ENCODE measurements at places on chromosomes 7 and 10. TPM values are rescaled to one million over a fixed set of nuclear protein-coding genes. Genes with fewer than 3 reads are reported as not detected.
A peak's percentile ranks its signal among the peaks of the same experiment; 100 is the strongest.

NEUROD6 gene
- total RNA-seq = not detected

GFRA1 gene
- 10.3 TPM for total RNA-seq

- H3K4me3 ChIP-seq = no peak overlapping the region
- no peak for DNase-seq
- no peaks in the 10 kb centered on the region for H3K27me3 ChIP-seq
- H3K36me3 ChIP-seq = no peaks in the 10 kb centered on the region
Observed at GRCh38 chr7:44604941-44605340, 1.5 kb upstream of the OGDH start.

- DNase-seq = no peak
- H3K27ac ChIP-seq = no peak overlapping the region
- H3K4me1 ChIP-seq = no peaks in the 10 kb centered on the region
- no peaks in the 10 kb centered on the region for H3K36me3 ChIP-seq
Observed at GRCh38 chr7:29342761-29343160, 148.2 kb downstream of the CHN2 start.

- H3K27ac ChIP-seq = no peak overlapping the region
- no peak for DNase-seq
- no peaks in the 10 kb centered on the region for H3K27me3 ChIP-seq
- no peaks in the 10 kb centered on the region for H3K36me3 ChIP-seq
Observed at GRCh38 chr7:126698446-126698845, 554.3 kb downstream of the GRM8 start.

DNA sequence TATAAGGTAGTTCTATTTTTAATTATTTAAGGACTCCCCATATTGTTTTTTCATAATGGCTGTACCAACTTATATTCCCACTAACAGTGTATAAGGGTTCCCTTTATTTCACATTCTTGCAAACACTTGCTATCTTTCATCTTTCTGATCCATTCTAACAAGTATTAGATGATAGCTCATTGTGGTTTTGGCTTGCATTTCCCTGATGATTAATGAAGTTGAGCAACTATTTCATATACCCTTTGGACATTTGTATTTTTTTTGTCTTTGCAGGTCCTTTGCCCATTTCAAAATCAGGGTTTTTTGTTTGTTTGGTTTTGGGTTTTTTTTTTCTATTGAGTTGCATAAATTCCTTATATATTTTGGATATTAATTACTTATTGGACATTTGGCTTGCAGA is 107.2 kb downstream of the EPC1 start:
- H3K4me3 ChIP-seq = no peak overlapping the region
- H3K27me3 ChIP-seq = no peaks in the 10 kb centered on the region
- no peak overlapping the region for H3K27ac ChIP-seq
- H3K4me1 ChIP-seq = no peaks in the 10 kb centered on the region

DNA sequence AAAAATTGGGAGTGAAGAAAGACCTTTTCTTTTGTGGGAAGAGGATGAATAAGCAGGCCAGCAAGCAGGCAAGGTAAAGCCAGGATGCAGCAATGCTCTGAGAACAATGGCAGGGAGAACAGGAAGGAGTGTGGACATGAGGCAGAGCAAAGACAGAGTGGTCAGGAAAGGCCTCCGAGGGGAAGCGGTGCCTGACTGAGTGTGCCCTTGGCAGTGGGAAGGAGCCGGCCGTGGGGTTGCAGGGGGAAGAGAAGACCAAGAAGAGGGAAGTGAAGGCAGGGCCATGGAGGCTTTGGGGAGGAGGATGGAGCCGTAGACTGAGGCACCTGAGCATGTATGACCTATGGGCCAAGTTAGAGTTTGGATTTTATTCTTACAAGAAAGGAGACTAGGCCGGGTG is 21.9 kb upstream of the ZNF212 start:
- peaks cover 12% of the 10 kb centered on the region for H3K36me3 ChIP-seq
- no peak overlapping the region for H3K4me3 ChIP-seq
- no peaks in the 10 kb centered on the region for H3K4me1 ChIP-seq
- H3K27me3 ChIP-seq = no peaks in the 10 kb centered on the region
- peak; percentile 67 for DNase-seq

- H3K27me3 ChIP-seq = no peaks in the 10 kb centered on the region
- no peaks in the 10 kb centered on the region for H3K36me3 ChIP-seq
- H3K27ac ChIP-seq = no peak overlapping the region
Observed at GRCh38 chr7:138755842-138756590, 41.8 kb upstream of the TMEM213 start.

- H3K4me1 ChIP-seq = no peaks in the 10 kb centered on the region
- no peak overlapping the region for H3K27ac ChIP-seq
- no peak for DNase-seq
- no peak overlapping the region for H3K4me3 ChIP-seq
- H3K36me3 ChIP-seq = no peaks in the 10 kb centered on the region
- no peaks in the 10 kb centered on the region for H3K27me3 ChIP-seq
Observed at GRCh38 chr7:156140447-156140846, 328.2 kb upstream of the SHH start.

GRCh38 chr7:155963356-155963755 is 151.1 kb upstream of the SHH start:
- H3K4me3 ChIP-seq = no peak overlapping the region
- DNase-seq = no peak
- H3K27me3 ChIP-seq = no peaks in the 10 kb centered on the region
- H3K27ac ChIP-seq = no peak overlapping the region
- H3K36me3 ChIP-seq = no peaks in the 10 kb centered on the region
- no peaks in the 10 kb centered on the region for H3K4me1 ChIP-seq

DNA sequence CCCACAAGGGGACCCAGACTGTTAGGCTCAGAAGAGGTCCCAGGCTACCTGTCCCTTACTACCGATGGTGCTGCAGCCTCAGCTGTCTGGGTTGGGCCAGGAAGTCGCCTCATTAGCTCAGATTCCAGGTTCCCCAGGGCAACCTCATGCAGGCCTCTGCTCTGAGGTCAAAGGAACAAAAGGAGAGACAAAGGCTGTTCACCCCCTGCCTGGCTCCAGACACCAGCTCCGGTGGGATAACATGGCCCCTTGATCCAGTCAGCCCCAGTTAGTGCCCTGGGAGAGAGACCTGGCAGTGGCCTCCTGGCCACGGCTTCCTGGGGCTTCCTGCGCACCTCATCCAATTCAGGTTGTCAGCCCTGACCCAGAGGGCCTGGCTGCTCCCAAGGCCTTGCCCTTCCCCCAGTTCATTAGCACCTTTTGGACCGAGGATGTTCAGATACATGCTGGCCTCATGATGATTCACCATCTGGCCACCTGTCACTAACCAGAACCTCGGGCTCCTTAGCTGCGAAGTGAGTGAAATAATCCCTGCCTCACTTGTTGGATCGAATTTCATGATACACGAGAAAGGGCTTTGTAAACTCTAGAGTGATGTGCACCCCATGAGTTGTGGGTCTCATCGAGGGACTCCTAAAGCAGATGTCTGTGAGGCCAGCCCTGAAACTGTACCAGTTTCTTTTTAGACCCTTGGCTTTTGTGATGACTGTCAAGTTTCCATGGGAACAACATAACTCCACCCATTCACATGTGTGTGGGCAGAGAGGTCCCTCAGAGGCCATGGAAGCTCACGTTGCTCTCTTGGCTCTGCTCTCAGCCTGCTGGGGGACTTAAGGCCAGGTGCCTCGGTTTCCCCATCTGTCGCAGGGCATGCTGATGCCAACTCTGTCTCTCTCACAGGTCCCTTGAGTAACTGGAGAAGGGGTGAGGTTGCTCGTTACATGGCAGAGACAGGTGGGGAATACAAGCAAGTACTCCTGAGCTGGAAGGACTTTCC is 79.5 kb upstream of the PCBD1 start:
- no peak overlapping the region for H3K27ac ChIP-seq
- no peak for DNase-seq
- no peak overlapping the region for H3K4me3 ChIP-seq
- no peaks in the 10 kb centered on the region for H3K27me3 ChIP-seq
- no peaks in the 10 kb centered on the region for H3K4me1 ChIP-seq
- no peaks in the 10 kb centered on the region for H3K36me3 ChIP-seq

- H3K27me3 ChIP-seq = no peaks in the 10 kb centered on the region
- no peak for DNase-seq
- H3K36me3 ChIP-seq = no peaks in the 10 kb centered on the region
- no peaks in the 10 kb centered on the region for H3K4me1 ChIP-seq
- H3K27ac ChIP-seq = no peak overlapping the region
Observed at GRCh38 chr7:75040512-75040911, 33.1 kb downstream of the RCC1L start.

GRCh38 chr7:157540020-157540419 is 203.2 kb downstream of the DNAJB6 start:
- H3K4me1 ChIP-seq = no peaks in the 10 kb centered on the region
- no peaks in the 10 kb centered on the region for H3K27me3 ChIP-seq
- H3K4me3 ChIP-seq = no peak overlapping the region

DNA sequence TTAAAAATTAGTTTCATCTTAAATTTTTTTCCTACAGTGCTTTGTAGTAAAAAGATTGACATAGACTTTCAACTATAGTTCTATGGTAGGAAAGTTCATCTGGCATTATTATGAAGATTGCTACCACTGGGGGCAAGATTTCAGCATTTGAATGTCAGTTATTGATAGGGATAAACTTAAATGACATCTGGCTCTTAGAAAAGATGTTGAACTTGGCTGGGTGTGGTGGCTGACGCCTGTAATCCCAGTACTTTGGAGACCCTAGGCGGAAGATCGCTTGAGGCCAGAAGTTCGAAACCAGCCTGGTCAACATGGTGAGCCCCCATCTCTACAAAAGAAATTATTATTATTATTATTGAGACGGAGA is 1.4 kb upstream of the TRA2A start:
- H3K36me3 ChIP-seq = no peaks in the 10 kb centered on the region
- H3K4me3 ChIP-seq = no peak overlapping the region
- H3K27ac ChIP-seq = no peak overlapping the region
- DNase-seq = no peak
- no peaks in the 10 kb centered on the region for H3K4me1 ChIP-seq

DNA sequence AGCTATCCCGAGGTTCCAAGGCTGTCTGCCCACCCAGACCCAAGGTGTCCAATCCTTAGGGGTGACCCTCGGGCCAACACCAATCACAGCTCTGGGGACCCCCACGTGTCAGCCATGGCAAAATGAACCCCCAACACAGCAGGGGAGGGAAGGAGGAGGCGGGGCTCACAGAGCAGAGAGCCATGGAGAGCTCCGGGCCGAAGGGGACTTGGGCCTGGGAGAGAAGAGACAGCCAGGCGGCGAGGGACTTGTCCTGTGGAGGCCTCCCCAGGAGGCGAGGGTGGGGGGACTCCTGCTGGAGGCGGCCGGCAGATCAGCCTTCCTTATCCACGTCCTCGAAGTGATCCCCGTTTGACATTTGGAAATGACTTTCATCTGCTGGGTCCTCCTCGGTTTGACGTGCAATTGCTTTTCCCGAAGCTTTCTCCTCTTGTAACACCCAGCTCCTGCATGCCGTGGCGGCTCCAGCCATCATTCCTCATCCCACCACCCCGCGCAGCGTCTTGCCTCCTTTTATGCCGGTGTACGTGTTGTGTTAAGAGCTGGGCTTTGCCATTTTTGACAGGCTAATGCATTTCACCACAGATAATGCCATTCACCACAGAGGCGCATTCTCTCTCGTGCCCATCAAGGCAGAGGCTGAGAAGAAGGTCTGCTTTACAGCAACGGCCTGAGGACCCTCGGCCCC is 337.4 kb downstream of the DNAJB6 start:
- no peaks in the 10 kb centered on the region for H3K36me3 ChIP-seq
- no peaks in the 10 kb centered on the region for H3K4me1 ChIP-seq
- H3K27me3 ChIP-seq = peaks cover 2% of the 10 kb centered on the region
- DNase-seq = no peak

DNA sequence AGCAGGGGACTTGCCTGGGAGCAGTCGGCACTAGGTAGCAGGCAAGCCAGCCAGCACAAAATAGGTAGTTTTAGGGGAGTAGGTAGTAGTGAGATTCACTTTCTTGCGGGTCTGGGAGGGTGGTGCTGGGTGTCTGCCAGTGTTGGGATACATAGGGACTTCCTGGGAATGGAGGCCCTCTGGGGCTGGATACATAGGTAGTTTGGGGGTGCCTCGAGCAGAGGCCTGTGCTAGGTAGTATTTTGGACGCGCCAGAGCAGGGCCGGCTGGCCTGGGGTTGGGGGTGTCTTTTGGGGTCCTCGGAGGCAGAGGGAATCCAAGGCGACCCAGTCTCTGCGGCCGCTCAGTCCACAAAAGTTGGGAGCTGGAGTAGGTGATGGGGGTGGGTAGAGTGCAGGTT is 2.0 kb upstream of the HOXA3 start:
- no peaks in the 10 kb centered on the region for H3K36me3 ChIP-seq
- no peak for DNase-seq
- no peak overlapping the region for H3K4me3 ChIP-seq

DNA sequence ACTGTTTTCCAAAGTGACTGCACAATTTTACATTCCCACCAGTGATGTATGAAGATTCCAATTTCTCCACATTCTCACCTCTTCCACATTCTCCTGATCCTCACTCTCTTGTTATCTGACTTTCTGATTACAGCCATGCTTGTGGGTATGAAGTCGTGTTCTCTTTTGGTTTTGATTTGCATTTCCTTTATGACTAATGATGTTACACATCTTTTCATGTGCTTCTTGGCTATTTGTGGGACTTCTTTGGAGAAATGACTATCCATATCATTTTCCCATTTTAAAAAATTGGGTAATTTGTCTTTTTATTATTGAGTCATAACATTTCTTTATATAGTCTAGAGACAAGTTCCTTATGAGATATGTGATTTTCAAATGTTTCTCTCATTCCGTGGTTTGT is 10.5 kb upstream of the GIMAP8 start:
- no peak for DNase-seq
- H3K27ac ChIP-seq = no peak overlapping the region
- no peaks in the 10 kb centered on the region for H3K4me1 ChIP-seq
- no peaks in the 10 kb centered on the region for H3K27me3 ChIP-seq
- H3K36me3 ChIP-seq = no peaks in the 10 kb centered on the region

DNA sequence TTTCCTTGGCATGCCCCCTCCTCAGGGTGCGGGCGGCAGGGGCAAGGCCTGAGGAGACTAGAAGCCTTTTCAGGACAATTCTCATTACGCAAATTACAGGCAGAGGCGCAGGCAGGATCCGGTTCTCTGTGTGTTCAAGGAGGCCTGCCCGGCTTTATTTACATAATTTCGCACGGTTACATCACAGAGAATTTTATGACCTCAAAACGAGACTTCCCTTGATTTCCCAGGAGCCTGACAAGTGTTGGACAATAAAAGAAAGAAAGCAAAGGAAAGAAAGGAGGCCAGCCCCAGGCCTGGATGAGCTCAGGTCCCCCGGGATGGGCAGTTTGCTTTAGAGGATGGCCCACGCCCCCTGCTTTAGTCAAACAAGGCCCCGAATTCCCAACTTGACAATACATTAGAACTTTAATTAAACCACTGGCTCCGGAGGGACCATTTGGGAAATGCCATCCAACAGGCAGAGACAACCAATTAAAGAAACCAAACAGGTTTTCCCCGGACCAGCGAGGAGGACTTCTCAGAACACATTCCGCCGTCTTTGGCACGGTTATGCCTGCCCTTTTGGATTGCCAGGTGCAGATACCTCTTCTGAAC is 2.9 kb downstream of the MNX1 start:
- H3K4me3 ChIP-seq = no peak overlapping the region
- no peak overlapping the region for H3K27ac ChIP-seq
- no peaks in the 10 kb centered on the region for H3K36me3 ChIP-seq
- no peaks in the 10 kb centered on the region for H3K4me1 ChIP-seq
- no peak for DNase-seq

DNA sequence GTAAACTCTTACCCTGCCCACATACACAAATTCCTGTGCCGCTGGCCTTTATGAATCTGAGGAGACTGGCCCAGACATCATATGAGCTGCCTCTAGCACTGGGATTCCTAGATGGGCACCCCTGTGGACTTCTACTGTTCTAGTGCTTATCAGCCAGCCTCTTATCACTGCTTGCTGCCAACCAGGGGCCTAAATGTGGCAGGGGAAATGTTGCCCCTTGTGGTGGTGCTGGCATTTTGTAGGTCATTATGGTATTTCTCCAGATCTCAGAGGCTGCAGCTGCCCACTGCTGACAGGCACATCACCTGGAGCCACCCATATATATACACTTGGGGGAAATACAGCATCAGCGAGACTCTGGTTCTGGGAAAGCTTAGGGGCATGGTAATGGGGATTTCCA is 5.4 kb downstream of the SFR1 start:
- H3K36me3 ChIP-seq = no peaks in the 10 kb centered on the region
- no peak overlapping the region for H3K27ac ChIP-seq
- H3K4me1 ChIP-seq = no peaks in the 10 kb centered on the region
- no peaks in the 10 kb centered on the region for H3K27me3 ChIP-seq

Measured in aorta (tissue), 5 donors.